ENCODE measurements at places on chromosomes 4 and X.

DNA sequence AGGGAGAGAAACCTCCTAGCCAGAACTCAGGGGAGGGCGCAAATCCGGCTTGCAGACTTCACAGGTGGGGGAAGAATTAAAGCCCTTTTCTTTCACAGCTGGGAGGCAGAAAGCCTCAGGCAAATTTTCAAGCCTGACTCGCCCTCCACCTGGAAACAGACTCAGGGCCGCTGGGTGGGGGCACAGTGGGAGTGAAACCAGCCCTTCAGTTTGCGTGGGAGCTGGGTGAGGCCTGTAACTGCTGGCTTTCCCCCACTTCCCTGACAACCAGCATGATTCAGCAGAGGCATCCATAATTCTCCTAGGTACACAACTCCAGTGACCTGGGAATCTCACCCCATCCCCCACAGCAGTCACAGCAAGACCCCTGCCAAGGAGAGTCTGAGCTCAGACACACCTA is 206.9 kb upstream of the INTU start:
- no peak for DNase-seq

DNA sequence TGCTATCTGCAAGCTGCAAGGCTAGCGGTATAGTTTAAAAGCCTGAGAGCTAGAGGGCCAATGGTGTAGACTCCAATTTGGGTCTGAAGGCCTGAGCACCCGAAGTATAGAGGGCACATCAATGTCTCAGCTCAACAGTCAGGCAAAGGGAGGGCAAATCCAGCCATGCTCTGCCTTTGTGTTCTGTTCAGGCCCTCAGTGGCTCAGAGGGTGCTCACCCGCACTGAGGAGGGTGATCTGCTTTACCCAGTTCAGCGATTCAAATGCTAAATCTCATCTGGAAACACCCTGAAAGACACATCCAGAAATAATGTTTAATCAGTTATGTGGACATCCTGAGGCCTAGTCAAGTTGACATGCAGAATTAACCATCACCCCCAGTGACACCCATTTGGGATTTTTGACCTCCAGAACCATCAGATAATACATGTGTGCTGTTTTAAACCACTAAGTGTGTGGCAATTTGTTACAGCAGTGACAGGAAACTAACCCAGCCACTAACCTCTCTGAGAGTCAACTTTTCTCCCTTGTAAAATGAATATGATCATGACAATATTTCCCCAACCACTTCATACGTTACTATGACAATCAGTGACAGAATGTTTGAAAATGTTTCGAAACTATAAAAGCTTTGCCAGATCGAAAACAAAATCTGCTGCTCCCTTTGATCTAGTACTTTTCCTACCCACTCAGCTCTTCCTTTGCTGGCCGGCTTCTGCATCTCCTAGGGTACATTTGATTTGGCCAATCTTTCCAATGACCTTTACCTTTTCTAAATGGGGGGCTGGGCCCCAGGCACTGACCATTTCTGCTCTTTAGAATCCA is 8.4 kb upstream of the TBL1X start:
- no peak for DNase-seq

DNA sequence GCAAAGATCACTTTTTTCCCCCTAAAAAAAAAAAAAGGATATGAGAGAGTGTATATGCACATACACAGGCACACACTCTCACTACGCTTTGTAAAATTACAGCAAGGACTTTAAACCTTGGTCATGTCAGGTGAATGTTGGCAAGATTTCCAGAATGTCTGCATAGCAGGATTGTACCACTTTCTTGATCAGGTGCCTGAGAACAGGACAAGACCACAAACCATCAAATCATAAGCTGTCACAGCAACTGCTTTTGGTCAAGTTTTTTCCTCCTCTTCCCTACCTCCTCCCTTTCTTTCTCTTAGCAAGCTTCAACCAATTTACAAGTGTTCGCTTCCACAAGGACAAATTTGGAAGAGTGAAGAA is 15.3 kb downstream of the PPARGC1A start:
- DNase-seq = no peak

DNA sequence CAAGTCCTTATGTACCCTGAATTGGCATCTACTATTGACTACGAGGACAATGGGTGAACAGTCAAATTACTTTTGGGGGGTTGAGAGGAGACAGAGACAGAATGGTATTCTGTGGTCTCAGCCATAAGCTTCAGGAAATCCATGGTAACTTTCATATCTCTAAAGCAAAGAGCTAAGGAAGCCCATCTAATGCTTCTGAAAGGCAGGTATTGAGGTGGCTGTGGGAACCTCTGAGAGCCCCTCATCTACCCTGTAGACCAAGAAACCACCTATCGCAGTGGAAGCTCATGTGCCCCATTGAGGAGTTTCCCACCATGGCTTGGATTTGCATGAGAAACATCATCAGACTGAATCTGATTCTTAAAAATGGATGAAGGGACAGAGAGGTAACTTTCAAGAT is 23.1 kb upstream of the BMP2K start:
- no peak for DNase-seq

DNA sequence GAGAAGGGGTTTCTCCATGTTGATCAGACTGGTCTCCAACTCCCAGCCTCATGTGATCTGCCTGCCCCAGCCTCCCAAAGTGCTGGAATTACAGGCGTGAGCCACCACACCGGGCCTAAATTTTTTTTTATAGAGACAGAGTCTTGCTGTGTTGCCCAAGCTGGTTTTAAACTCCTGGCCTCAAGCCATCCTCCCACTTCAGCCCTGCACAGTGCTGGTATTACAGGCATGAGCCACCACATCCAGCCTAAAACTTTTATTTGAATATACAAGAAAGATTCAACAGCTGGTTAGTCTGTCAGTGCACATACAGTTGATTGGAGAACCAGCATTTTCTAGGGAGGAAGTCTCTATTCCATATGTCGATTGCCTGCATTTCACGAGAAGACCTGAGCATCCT is 91.2 kb downstream of the LRP2BP start:
- no peak for DNase-seq

GRCh38 chr4:113497154-113497884 is 264.2 kb downstream of the CAMK2D start:
- no peak for DNase-seq
